Trophoblast cell (in vitro differentiated cells and primary cell): ENCODE measurements at places on chromosomes 2 and 18.

DNA sequence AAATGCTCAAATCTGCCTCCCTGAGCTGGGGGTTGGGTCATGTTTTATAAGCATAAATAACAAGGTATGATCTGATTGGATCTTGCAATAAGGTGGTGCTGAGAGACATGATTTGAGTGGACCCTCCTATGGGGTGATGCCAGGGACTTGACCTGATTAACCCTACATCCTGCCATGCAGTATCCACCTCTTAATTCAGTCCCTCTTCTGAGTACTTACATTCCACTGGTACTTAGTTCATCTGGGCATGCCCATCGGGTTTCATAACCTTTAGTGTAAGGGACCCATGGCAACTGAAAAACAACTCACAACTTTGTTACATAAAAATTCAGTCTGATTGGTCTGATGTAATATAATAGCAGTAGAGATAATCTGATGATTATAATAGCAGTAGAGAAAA lies 397.9 kb upstream of the HNMT start:
- H3K27me3 ChIP-seq = no peaks in the 10 kb centered on the region
- H3K36me3 ChIP-seq = no peaks in the 10 kb centered on the region
- H3K27ac ChIP-seq = no peak overlapping the region
- H3K4me3 ChIP-seq = no peak overlapping the region

- H3K36me3 ChIP-seq = no peaks in the 10 kb centered on the region
- no peaks in the 10 kb centered on the region for H3K27me3 ChIP-seq
- DNase-seq = no peak
- H3K4me1 ChIP-seq = peaks cover 7% of the 10 kb centered on the region
Measured at GRCh38 chr2:171794918-171795317, 99.1 kb downstream of the SLC25A12 start.

GRCh38 chr2:185338104-185338503 lies 400.5 kb upstream of the FSIP2 start:
- H3K4me1 ChIP-seq = no peaks in the 10 kb centered on the region
- H3K36me3 ChIP-seq = no peaks in the 10 kb centered on the region
- no peaks in the 10 kb centered on the region for H3K27me3 ChIP-seq

DNA sequence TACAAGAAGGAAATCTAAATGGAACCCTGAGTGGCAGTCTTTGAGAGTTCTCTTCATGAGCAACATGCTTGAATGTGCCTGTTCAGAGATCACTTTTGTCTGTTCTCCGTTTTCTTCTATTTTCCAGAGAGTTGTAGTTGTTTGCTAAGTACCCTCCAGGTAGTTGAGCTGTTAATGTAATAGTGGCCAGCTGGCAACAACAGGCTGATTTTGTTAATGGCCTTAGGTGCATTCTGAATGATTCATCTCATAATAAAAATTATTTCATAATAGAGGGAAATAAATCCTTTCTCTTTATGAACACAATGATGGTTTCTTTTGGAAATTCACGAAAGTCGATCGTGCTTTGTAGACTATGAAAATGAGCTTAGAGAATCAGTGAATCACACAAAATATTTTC lies 136.8 kb downstream of the LRP1B start:
- H3K36me3 ChIP-seq = no peaks in the 10 kb centered on the region
- DNase-seq = no peak
- no peak overlapping the region for H3K27ac ChIP-seq
- H3K27me3 ChIP-seq = no peaks in the 10 kb centered on the region

DNA sequence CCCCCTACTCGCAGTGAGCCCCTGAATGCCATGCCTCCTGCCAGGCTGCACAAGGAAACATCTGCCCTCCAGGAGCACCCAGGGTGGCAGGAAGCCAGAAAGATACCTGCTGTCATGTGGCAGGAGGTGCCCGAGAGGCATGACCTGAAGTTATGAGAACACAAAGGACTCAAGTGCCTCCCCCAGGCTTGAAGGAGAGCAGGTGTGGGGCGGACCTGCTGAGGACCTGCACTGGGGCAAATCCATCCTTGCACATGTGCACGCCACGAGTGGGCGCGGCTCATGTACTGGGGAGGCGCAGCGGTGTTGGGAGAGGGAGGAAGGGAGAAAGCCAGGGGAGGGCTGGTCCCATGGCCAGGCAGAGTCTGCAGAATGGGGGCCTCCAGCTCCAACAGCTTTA lies 26.9 kb downstream of the SDC1 start:
- DNase-seq = no peak
- no peak overlapping the region for H3K4me3 ChIP-seq
- no peaks in the 10 kb centered on the region for H3K4me1 ChIP-seq
- H3K27ac ChIP-seq = no peak overlapping the region
- peaks cover 9% of the 10 kb centered on the region for H3K36me3 ChIP-seq

GRCh38 chr2:101120124-101120996 lies 30.8 kb downstream of the TBC1D8 start:
- H3K4me1 ChIP-seq = peaks cover 17% of the 10 kb centered on the region
- peak; percentile 66 for DNase-seq
- H3K36me3 ChIP-seq = no peaks in the 10 kb centered on the region
- no peak overlapping the region for H3K27ac ChIP-seq
- no peaks in the 10 kb centered on the region for H3K27me3 ChIP-seq

- no peaks in the 10 kb centered on the region for H3K27me3 ChIP-seq
- no peak for DNase-seq
- no peaks in the 10 kb centered on the region for H3K36me3 ChIP-seq
- no peaks in the 10 kb centered on the region for H3K4me1 ChIP-seq
- no peak overlapping the region for H3K27ac ChIP-seq
Measured at GRCh38 chr2:144225076-144225475, 294.8 kb downstream of the ZEB2 start.

GRCh38 chr18:35059280-35059927 lies 18.2 kb downstream of the MAPRE2 start:
- no peak for DNase-seq
- H3K27me3 ChIP-seq = no peaks in the 10 kb centered on the region
- H3K36me3 ChIP-seq = no peaks in the 10 kb centered on the region

DNA sequence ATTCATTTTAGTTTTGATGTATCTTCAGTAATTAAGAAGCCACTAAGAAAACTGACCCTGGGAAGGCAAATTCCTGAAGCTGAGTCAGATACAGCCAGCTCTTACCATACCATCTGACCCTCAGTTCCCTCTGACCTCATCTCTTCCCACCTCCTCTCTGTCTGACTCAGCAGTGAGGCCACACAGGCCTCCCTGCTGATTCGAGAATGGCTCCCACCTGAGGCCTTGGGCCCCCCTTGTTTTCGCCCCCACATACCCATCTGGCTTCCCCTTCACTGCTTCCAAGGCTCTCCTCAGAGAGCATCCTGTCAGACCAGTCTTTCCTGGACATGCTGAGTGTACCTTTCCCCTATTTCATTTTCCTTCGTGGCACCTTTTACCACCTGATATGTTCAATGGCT lies 71.0 kb upstream of the CYP1B1 start:
- no peaks in the 10 kb centered on the region for H3K36me3 ChIP-seq
- peak; percentile 77 for DNase-seq
- H3K4me1 ChIP-seq = peaks cover 8% of the 10 kb centered on the region
- H3K27me3 ChIP-seq = no peaks in the 10 kb centered on the region
